ENCODE measurements at places on chromosomes 1 and 21. TPM values are rescaled to one million over a fixed set of nuclear protein-coding genes. Genes with fewer than 3 reads are reported as not detected.

Gene TMOD4
- not detected for total RNA-seq

Gene CLCA1
- not detected for total RNA-seq

Gene WDTC1
- total RNA-seq: 24.4 TPM

Gene CACNA1S
- total RNA-seq: not detected
